ENCODE measurements at places on chromosomes 5 and 9.
A peak's percentile ranks its signal among the peaks of the same experiment; 100 is the strongest.

DNA sequence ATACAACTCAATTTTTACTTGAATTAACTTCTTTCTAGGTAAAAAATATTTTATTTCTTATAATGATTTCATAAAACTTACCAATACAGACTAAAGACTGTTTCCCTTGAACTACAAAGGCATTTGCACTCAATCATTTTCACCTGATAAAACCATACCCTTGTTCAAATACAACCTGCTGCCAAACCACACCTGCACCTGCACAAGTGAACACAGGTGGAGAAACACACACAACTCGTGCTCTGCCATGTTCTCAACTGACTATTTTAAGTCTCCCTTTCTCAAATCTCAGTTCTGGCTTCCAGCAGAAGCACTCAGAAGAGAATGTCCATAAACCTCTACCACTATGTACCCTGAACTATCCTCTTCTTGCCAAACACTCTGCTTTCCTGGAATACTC, 1892.1 kb downstream of the MAT2B start:
- no peak for DNase-seq

- peak; percentile 51 for DNase-seq
These were observed 593 bp downstream of the TIGD6 start for GRCh38 chr5:149999866-150000255.

- no peak for DNase-seq
These were observed 46.4 kb upstream of the DNAH5 start for GRCh38 chr5:13990896-13991295.

GRCh38 chr5:179668391-179668790, 12.4 kb downstream of the CBY3 start:
- peak; percentile 60 for DNase-seq

DNA sequence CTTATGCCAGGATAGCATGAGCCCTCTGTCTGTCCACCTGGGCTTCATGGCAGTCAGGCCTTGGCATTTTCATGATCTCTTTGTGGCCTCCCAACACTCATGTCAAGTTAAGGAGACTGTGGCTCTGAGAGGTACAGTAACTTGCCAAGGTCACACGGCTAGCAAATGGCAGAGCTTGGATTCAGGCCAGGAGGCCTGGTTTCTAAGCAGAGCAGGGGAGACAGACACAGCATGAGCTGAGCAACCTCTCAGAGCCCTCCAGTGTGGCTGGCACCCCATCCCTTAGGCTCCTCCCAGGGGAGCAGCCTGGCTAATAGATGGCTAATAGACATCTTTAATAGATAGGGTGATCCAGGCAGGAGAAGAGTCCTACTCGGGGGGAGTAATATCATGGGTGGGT, 4.1 kb downstream of the SYNPO start:
- no peak for DNase-seq

- no peak for DNase-seq
These were observed 335.7 kb upstream of the IZUMO3 start for GRCh38 chr9:24881361-24881760.

DNA sequence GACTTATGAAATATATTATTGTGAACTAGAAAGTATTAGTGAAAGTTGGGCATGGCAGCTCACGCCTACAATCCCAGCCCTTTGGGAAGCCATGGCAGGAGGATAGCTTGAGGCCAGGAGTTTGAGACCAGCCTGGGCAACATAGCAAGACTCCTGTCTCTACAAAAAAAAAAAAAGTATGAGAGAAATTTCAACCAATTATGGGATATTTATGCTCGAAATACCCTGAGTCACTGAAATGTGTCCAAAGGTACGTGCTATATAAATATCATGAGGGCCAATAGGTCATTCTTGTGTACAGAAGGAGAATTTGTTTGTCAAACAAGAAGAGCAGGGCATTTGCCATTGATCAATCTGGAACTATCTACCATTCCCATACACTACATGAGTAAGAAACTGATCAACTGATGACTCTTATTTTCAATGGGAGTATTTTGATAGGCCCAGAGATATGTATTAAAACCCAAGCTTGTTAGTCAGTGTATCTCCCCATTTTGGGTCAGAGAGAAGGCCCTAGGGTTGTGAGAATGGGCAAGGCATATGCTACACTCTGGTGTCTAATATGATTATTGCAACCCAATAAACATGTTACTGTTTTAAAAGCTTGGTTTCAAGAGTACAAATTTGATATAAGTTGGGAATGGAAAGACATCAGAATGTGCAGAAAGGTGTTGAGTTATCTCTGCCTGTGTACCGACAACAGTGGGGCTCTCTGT, 21.7 kb upstream of the HOMER1 start:
- peak; percentile 4 for DNase-seq

GRCh38 chr9:8832955-8833354, 1033.4 kb upstream of the DMAC1 start:
- no peak for DNase-seq

GRCh38 chr5:100165309-100165708, 369.9 kb upstream of the FAM174A start:
- DNase-seq = no peak

DNA sequence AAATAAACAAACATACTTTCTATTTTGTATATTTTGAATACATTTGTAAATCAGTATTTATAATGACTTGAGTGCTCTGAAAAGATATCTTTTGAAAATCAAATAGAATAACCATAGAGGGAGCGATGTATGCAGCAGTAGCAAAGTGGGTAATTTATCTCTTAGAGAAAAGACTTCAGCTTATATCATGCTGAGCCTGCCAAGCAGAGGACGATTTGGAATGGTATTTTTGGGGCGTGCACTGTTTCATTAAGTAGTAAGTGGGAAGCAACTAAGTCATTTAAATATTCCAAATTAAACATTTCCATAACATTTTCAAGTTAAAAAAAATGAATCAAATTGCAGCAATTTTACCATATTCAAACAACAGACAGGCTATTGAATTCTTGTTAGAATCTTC, 147.6 kb downstream of the CDH10 start:
- no peak for DNase-seq

GRCh38 chr5:33711094-33711679, 180.6 kb downstream of the ADAMTS12 start:
- no peak for DNase-seq

- DNase-seq = no peak
These were observed 38.7 kb downstream of the G3BP1 start for GRCh38 chr5:151810449-151810848.

- no peak for DNase-seq
These were observed 196.9 kb upstream of the PANK3 start for GRCh38 chr5:168776070-168776469.

DNA sequence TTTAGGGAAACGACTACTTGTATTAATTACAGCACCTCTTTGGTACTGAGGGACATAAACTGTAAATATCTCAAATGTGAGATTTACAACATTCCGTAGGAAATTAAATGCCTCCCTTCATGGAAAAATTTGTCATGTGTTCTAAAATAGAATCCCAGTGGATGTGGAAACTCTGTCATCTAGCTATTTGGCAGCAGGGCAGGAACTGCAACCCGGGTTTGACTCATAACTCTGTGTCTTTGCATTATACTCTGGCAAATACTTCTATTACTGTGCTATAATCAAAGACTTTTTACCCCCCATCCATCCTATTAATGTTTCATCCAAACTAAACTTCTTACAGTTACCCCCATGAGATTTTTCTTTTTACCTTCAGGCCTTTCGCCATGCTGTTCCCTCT, 6.6 kb downstream of the PLPPR1 start:
- no peak for DNase-seq

DNA sequence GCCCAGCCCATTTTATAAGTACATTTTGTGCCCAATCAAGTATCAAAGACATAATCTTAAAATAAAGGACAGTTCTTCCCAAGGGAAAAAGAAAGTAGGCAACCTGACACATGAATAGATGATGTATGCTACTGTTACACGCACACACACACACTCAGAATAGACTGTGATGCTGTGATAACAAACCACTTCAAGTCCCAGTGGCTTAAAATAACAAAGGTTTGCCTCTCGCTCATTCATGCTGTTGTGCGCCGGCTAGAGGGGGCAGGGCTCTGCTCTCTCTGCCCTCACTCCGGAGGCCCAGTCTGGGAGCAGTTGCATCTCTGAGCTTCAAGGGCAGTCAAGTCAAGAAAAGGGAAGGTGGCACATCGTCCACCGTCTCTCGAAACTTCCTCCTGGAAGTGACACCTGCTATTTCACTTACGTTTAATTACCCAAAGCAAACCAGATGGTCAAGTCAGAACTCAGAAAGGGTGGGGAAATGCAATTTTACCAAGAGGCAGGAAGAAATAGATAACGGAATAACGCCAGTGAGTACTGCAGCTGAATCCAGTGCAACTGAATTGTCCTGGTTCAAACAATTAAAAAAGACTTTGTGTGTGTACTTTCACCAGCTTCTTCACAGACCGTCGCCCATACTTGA, 43.3 kb downstream of the ANKRD33B start:
- DNase-seq = no peak

GRCh38 chr5:35009019-35009418, 38.7 kb downstream of the AGXT2 start:
- DNase-seq = no peak

- DNase-seq = no peak
These were observed 122.6 kb upstream of the BASP1 start for GRCh38 chr5:17094830-17095229.

GRCh38 chr5:128749136-128749898, 211.3 kb upstream of the FBN2 start:
- no peak for DNase-seq

DNA sequence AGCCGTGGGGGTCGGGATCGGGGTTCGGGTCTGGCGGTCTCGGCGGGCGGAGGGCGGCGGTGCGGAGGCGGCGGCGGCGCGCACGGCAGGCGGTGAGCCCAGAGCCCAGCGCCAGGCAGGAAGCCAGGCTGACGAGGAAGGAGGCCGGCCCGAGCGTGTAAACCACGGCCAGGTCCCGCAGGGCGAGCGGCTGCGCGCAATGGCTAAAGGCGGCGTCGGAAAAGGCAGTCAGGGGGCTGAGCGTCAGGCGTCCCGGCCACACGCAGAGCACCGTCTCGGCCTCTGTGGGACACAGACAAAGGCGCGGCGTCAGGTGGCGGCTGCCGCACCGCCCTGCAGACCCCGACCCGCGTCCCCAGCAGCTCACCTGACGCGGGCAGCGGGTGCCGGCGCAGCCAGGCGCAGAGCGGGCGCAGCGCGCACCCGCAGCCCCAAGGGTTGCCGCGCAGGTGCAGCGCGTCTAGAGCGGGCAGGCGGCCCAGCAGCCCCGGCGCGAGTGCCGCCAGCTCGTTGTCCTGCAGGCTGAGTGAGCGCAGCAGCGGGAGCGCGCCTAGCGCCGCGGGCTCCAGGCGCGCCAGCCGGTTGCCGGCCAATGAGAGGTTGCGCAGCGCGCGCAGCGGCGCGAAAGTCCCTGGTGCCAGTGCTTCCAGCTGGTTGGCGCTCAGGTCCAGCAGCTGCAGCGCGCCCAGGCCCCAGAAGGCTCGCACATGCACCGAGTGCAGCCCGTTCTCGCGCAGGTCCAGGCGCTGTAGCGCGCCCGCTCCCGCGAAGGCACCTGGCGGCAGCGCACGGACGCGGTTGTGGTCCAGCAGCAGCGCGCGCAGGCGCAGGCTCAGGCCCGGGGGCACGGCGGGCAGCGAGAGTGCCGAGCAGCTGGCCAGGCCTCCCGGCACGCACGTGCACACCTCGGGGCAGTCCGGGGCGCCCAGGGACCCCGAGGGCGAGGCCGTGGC, 671 bp downstream of the LRRC26 start:
- no peak for DNase-seq

DNA sequence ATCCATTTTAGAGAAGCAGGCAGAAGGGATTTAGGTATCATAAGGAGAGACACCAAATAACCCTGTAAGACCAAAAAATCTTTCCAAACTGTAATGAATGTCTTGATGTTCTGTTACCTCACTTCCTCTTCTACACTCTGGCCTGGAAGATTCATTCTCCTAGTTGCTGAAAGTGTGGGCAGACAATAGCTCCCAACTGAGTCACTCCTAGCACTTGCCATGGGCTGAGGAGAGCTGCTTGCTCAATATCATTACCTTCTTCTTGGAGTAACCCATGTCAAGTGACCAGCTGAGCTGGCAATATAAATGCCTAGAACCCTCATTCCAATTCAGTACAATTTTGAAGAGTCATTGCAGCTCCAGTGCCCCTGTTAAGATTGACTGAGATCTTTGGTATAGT, 1985.5 kb upstream of the CDH6 start:
- no peak for DNase-seq

DNA sequence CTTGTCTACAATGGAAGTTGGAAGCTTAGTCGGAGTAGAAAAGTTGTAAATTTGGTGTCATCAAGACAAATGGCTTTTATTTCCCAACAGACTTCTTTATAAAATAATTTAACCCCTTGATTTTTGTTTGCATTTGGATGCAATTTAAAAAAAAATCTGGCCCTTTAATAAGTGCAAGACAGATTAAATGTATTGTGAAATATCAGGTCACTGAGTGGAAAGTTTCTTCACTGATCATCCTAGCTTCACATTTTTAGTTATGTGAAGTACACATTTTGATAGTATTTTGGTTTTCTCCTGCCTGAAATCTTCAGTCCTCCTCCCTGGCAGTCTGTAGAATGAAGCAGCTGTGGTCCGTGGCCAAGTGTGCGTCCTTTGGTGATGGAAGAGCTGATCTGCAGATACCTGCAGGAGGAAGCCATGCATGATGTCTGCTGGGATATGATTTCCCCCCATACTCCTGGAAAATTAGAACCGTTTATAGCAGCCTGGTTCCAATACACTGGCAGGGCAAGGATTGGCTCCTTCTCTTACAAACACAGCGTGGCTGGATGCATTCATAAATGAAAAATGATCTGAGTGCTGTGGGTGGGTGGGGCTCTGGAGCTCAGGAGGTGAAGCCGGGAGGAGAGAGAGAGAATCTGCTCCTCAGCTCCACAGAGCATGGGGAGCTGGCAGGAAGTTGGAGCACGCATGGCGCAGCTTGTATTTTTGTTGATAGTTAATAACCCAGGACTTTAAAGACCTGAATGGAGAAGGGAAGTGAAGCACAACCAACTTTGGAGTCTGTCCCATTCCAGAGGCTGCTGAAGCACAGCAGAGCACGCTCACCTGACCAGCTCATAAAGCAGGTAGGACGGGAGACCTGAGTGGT, 238.4 kb downstream of the GOLPH3 start:
- no peak for DNase-seq

- DNase-seq = no peak
These were observed 3.2 kb upstream of the NR4A3 start for GRCh38 chr9:99818500-99818899.

DNA sequence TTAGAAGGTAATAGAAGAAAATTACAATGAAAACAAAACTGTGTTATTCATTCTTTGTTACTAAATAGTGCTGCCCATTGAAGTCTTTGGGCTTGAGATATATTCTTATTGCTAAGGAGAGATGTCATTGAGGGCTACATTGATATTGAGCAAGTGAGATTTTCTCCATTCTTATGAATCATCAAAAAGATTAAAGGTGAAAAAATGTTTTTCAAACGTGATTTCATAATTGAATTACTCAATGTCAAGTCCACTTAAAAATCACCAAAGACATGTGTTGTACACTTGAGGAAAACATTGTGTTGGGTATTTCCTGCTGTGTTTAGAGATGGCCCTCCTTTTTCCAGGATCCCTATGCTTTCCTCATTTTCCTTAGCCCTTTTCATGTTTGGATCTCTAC, 448.1 kb downstream of the NFIB start:
- no peak for DNase-seq

GRCh38 chr5:96112123-96112670, 150.5 kb upstream of the ELL2 start:
- DNase-seq = no peak

GRCh38 chr5:173920024-173920753, 32.0 kb downstream of the CPEB4 start:
- DNase-seq = peak; percentile 79

- no peak for DNase-seq
These were observed 56.3 kb downstream of the SLC24A2 start for GRCh38 chr9:19732441-19732951.
